Activated T-helper 17 cell treated with anti-CD3 and anti-CD28 coated beads, Interleukin-2, amount 50 U/mL, for 72 hours (primary cell): ENCODE measurements at places on chromosomes 7 and 10.

DNA sequence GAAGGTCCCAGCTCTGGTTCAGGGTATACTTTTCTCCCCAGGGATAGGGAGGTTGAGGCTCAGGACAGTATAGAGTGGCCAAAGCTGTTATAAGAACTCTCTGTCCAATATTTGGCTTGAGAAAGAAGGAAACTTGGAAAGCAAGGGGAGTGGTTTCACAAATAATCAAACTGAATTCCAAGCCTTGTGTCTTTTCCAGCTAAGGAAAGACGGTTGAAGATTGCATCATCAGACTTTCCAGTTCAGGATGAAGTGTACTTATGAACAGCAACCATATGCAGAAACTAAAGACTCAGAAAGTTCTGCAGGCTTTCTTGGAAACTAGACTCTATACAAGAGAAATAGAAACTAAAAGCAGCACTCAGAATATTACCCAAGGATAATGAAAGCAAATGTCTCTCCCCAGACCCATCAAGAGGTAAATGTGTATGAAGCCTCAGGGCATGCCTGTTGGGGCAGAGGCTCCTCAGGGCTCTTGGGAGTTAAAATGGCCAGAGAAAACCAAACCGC, 46.4 kb downstream of the RAMP3 start:
- ATAC-seq: peak; percentile 96
- peaks cover 11% of the 10 kb centered on the region for H3K27me3 ChIP-seq

GRCh38 chr10:102613785-102614184, 30.5 kb upstream of the TRIM8 start:
- no peak for ATAC-seq
- peaks cover 26% of the 10 kb centered on the region for H3K4me1 ChIP-seq
- peak overlapping the region; percentile 97 for H3K27ac ChIP-seq
- H3K36me3 ChIP-seq: peaks cover 23% of the 10 kb centered on the region
- H3K27me3 ChIP-seq: no peaks in the 10 kb centered on the region

DNA sequence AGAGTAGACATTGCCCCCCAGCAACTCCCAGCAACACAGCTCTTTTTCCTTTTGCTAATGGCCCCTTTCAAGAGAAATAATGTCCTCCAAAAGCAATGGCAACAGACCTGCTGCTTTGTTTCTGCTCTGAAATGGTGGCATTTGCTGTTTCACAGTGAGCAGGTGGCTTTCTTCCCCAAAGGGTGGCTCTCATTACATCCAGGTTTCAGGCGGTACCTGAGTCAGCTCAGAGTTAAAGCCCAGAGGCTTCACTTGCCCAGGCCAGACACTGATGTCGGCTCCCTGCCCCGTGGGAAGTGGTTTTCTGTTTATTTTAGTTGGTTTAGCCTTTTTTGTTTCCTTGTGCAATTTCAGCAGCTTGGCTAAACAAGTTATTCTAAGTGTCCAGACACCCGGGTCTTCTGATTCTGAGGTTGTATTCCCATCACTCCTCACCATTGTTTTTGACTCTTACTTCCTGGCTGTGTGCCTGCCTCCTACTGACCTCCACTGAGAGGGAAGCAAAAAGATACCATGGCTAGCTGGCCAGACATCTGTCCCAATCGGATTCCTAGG, 7.8 kb upstream of the ATOH7 start:
- H3K4me1 ChIP-seq: no peaks in the 10 kb centered on the region
- ATAC-seq: no peak
- H3K36me3 ChIP-seq: no peaks in the 10 kb centered on the region
- H3K27ac ChIP-seq: no peak overlapping the region

DNA sequence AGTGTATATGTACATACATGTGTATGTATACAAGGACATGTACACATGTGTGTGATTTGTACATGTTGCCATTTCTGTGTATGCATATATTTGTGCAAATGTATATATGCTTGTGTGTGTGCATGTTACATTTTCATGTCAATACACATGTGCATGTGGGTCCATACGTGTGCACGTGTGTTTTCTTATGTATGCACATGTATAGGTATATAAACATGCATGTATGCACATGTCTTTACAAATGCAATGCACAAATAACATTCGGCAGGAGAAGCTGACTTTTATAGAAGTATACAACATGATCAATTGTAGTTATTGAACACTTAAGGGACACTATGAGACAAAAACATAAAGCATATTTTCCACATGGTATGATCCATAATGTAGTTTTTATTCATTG, 307.4 kb upstream of the SEMA3C start:
- H3K27me3 ChIP-seq: no peaks in the 10 kb centered on the region
- no peak overlapping the region for H3K27ac ChIP-seq
- H3K36me3 ChIP-seq: no peaks in the 10 kb centered on the region
- no peak for ATAC-seq
- no peak overlapping the region for H3K4me3 ChIP-seq

- peak overlapping the region; percentile 31 for H3K27ac ChIP-seq
- H3K4me1 ChIP-seq: peaks cover 16% of the 10 kb centered on the region
- ATAC-seq: peak; percentile 74
- H3K4me3 ChIP-seq: no peak overlapping the region
These were observed 21.3 kb downstream of the TIAL1 start for GRCh38 chr10:119575506-119575905.

DNA sequence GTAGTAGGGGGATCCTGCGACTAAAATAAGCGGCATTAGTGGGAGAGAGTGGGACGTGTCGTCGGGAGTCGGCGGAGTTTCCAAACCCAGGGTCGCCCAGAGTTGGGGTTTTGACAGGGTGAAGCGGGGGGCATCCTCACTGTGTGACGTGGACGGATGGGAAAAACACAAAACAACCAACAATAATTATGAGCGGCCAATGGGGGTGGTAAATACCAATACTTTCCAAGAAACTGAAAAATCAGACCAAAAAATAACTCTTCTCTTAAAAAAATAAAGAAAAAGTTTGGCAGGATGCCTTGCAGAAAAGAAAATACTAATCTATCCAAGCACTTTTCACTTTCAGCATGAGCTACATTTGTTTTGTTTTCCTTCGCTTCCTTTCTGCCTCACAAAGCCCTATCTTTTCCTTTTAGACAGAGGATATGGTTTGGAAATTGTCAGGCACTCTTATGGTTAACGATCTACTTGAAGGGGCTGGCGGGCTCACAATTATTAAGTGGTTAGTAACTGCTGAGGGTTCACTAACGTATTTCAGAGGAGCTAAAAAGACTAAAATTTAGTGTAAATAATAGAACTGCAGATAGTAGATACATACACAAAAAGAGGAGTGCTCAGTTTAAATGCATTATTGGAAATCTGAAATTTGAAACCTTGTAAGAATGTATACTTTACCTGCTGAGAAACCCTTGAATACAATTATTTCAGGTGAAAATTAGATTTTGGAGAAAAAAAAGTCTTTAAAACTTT, 802 bp upstream of the CDK6 start:
- H3K36me3 ChIP-seq: peaks cover 38% of the 10 kb centered on the region
- ATAC-seq: no peak
- H3K4me3 ChIP-seq: peak overlapping the region; percentile 96
- H3K27ac ChIP-seq: peak overlapping the region; percentile 91
- H3K4me1 ChIP-seq: peaks cover 12% of the 10 kb centered on the region

- no peak overlapping the region for H3K27ac ChIP-seq
- no peaks in the 10 kb centered on the region for H3K27me3 ChIP-seq
- no peak for ATAC-seq
- no peak overlapping the region for H3K4me3 ChIP-seq
- peaks cover 14% of the 10 kb centered on the region for H3K4me1 ChIP-seq
These were observed 286.5 kb downstream of the PTEN start for GRCh38 chr10:88149906-88150305.

DNA sequence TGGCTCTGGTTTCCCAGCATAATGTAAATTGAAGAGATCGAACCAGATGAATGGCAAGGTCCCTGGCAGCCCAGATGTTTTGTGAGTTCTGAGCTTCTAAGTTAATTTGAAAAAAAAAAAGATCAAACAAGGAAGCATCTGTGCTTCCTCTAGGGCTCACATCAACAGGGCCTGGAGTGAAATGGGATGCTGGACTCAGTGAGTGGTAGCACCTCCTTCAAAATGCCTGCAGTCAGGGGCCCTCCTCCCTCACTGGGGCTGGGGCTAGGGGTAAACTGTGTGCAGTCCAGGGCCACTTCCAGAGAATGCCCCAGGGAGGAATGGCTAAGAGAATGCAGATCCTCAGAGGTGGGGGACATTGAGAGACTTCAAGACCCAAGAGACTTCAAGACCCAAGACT, 6.0 kb upstream of the CUEDC2 start:
- H3K4me1 ChIP-seq: peaks cover 30% of the 10 kb centered on the region
- no peaks in the 10 kb centered on the region for H3K27me3 ChIP-seq
- H3K36me3 ChIP-seq: peaks cover 11% of the 10 kb centered on the region
- H3K27ac ChIP-seq: no peak overlapping the region
- ATAC-seq: no peak
- peak overlapping the region; percentile 89 for H3K4me3 ChIP-seq

GRCh38 chr10:121069061-121069850, 218.1 kb downstream of the WDR11 start:
- H3K4me3 ChIP-seq: no peak overlapping the region
- H3K27me3 ChIP-seq: peaks cover 9% of the 10 kb centered on the region
- no peaks in the 10 kb centered on the region for H3K4me1 ChIP-seq
- no peak overlapping the region for H3K27ac ChIP-seq
- ATAC-seq: no peak

GRCh38 chr7:101402081-101402779, 39.6 kb downstream of the COL26A1 start:
- no peaks in the 10 kb centered on the region for H3K4me1 ChIP-seq
- no peak overlapping the region for H3K4me3 ChIP-seq
- H3K36me3 ChIP-seq: no peaks in the 10 kb centered on the region
- no peak for ATAC-seq

GRCh38 chr10:67878133-67878532, 6.3 kb upstream of the SIRT1 start:
- no peaks in the 10 kb centered on the region for H3K36me3 ChIP-seq
- ATAC-seq: no peak
- no peaks in the 10 kb centered on the region for H3K4me1 ChIP-seq
- H3K27me3 ChIP-seq: no peaks in the 10 kb centered on the region
- H3K4me3 ChIP-seq: no peak overlapping the region

DNA sequence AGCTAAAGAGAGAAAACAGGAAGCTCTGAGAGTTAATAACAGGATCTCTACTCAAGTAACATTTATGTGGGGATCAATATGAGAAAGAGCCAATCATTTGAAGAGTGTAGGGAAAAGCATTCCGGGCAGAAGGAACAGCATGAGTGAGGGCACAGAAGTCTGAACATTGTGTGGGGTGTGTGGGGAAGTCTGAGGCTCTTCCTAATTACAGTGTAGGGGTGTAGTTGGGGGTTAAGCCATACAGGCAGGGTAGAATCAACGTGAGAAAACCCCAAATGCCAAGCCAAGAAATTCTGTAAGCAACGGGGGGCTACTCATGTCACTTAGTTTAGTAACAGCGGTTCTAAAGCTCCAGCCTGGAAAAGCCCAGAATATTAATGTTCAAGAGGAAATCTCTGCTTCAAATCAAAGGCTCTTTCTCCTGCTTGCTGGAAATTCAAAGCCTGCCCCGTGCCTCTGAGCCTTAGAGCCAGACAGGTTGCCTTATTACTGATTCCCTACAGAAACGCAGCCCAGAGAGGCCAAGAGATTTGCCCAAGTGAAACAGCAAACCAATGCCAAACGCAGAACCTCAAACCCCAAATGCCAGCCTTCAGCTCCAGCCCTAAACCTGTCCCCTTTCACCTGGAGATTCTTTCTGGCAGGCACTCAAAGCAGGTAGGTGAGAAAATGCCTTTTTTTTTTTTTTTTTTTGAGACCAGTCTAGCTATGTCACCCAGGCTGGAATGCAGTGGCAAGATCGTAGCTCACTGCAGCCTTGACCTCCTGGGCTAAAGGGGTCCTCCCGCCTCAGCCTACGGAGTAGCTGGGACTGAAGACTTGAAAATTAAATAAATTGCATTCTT, 36.1 kb downstream of the DNAJB12 start:
- H3K4me3 ChIP-seq: peak overlapping the region; percentile 90
- H3K36me3 ChIP-seq: peaks cover 21% of the 10 kb centered on the region
- H3K4me1 ChIP-seq: peaks cover 33% of the 10 kb centered on the region
- H3K27ac ChIP-seq: peak overlapping the region; percentile 96
- no peak for ATAC-seq

DNA sequence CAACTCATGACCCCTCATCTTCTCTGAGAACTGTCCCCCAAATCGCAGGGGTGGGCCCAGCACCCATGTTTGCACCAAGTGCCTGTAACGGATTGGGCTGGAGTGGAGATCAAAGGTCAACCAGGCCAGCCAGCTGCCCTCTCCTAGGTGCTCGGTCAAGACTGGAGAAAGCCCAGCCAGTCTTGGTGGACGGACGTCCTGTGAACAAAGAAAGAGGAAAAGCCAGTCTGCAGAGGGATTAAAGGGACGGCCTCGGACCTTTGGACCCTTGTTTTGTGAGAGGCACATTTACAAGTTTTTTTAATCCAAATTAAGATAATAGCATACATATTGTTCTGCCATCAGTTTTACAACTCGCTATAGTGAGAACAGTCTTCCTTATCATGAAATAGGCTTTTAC, 31.7 kb upstream of the GALNTL5 start:
- no peaks in the 10 kb centered on the region for H3K36me3 ChIP-seq
- peaks cover 17% of the 10 kb centered on the region for H3K27me3 ChIP-seq

DNA sequence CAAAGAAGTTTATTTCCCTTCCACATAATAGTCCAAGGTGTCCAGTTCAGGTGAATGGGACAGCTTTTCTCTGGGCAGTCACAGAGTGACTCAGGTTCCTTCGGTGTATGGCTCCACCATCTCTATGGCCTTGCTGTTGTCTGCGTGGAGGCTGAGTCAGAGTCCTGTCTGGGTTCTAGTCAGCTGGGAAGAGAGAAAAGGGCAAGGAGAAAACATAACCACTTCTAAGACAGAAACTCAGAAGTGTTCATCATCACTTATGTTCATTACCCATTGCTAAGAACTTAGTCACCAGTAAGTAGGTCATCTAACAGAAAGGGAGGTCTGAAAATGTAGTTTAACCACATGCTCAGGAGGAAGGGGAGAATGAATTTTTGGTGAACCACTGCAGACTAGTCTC, 32.4 kb upstream of the CCDC7 start:
- H3K4me3 ChIP-seq: peak overlapping the region; percentile 13
- no peaks in the 10 kb centered on the region for H3K36me3 ChIP-seq
- H3K4me1 ChIP-seq: peaks cover 5% of the 10 kb centered on the region
- no peaks in the 10 kb centered on the region for H3K27me3 ChIP-seq
- ATAC-seq: peak; percentile 99

- no peaks in the 10 kb centered on the region for H3K36me3 ChIP-seq
- H3K4me3 ChIP-seq: peak overlapping the region; percentile 44
- peaks cover 7% of the 10 kb centered on the region for H3K27me3 ChIP-seq
- H3K4me1 ChIP-seq: peaks cover 5% of the 10 kb centered on the region
These were observed 101.0 kb upstream of the AGR3 start for GRCh38 chr7:16982640-16983350.
